Amygdala (tissue), 56 donors: ENCODE measurements at places on chromosomes 11 and 22.

DNA sequence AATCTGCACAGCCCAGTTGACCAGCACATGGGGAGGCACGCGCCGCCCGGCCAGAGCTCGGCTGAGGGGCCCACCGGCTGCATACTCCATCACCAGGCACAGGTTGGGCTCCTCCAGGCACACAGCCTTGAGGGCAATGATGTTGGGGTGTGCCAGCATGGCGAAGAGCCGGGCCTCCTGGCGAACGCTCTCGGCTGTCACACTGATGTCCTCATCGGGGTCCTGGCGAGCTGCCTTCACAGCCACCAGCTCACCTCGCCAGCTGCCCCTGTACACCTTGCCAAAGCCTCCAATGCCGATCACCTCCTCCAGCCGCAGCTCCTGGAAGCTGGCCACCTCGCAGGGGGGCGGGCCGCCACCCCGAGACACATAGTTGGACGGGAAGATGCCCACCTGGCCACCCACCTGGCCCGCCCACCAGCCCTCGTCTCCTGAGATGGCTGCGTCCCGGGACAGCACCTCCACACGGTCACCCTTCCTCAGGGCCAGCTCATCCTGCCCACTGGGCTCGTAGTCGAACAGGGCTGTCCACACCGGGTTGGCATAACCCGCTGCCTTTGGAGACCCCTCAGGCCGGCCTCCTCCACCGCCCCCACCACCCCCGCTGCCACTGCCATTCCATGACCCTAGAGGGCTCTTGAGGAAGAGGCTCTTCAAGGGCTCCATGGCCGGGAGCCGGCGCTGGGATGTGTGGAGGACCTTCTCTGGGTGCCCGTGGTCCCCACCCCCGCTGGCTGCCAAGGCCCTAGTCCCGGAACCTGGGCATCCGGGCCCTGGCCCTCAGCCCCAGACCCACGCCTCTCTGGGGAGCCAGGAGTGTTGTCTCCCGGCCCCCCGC is 711 bp downstream of the MAP3K11 start:
- no peak for DNase-seq

DNA sequence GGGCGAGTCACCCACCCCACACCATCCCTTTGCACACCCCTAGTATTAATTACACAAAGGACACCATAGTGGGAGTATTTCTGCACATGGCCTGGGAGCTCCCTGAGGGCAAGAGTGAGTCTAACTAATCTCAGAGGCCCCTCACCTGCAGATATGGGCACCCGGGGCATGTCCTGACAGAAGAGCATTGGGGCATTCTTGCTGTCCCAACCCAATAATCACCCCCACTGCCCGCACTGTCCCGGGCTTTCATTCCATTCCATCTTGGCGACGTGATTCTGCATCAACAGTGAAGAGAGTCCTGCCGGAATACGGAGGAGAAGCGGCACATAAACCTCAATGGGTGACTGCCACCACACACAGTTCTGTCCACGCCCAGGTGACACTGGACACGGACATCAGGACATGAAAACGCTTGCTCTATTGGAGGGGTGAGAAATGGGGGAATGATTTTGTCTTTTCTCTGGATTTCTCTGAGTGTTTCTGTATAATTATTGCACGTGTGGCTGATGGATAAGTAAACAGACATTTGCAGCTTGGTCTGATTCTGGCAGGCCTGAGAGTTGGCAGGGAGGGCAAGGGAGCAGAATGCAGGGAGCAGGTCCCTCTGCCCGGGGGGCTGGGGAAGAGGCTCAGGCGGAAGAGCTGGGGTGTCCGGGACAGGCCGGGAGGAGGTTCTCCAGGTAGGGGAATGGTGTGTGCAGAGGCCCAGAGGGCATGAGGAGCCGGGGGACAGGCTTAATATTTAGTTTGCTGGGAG is 38.2 kb downstream of the SCUBE1 start:
- DNase-seq = no peak

DNA sequence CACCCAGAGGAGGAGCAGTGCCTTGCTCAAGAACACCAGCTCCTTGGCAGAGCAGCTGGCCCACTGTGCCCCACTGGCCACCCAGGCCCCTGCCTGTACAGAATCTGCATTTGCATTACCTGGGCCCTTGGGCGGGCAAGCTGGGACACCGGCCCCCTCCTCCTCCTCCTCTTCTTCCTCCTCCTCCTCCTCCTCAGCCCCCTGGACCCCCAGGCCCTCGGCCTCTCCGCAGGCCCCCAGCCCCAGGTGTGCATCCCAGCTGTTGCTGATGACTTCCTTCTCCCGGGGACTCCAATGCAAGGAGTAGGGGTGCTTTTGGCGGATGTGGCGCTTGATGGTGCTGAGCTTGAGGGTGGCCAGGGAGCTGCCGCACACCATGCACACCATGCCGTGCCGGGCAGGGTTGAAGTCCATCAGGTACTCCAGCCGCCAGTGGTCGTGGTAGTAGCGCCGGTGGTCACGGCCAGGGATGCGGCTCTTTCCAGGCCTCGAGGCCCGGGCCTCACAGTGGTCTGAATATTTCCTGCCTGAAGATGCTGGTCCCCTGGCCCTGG is 2.8 kb downstream of the ZFTA start:
- DNase-seq = no peak

- no peak for DNase-seq
Measured at GRCh38 chr11:26219183-26220117, 112.5 kb upstream of the ANO3 start.

- DNase-seq = no peak
Measured at GRCh38 chr11:109729761-109730160, 307.8 kb downstream of the C11orf87 start.

- no peak for DNase-seq
Measured at GRCh38 chr22:37275622-37276021, 6.7 kb upstream of the CYTH4 start.

DNA sequence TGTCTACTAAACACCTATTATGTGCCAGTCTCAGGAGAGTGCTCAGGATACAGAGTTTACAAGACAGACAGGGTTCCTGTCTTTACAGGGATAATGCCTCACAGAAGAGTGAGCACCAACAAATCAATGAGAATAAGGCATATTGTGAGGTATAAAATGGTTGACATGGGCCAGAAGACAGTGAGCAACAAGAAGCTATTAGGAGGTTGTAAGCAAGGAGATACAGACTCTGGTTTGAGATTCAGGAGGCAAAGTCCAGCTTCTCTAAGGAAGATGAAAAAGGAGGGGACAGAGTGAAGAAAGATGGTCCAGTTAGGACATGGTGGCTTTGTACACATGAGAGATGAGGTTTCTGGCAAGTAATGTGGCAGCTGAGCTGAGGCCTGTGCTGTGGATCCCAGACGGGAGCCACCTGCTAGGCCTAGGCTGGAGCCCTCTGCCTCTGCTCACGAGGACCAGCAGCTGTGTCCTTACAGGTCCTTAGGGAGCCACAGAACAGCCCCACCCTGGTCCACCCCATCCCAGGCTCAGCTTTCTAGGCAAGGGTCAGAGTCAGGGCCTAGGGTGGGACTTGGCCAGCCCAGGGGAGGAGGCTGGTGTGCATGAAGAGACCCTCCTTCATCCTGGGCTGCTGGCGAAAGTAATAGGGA is 110.5 kb downstream of the ZNF280B start:
- DNase-seq = no peak

- no peak for DNase-seq
Measured at GRCh38 chr11:82701847-82702520, 31.7 kb downstream of the FAM181B start.

- no peak for DNase-seq
Measured at GRCh38 chr11:20458905-20459632, 71.6 kb downstream of the PRMT3 start.

- no peak for DNase-seq
Measured at GRCh38 chr11:2748061-2748813, 48.4 kb upstream of the KCNQ1OT1 start.

DNA sequence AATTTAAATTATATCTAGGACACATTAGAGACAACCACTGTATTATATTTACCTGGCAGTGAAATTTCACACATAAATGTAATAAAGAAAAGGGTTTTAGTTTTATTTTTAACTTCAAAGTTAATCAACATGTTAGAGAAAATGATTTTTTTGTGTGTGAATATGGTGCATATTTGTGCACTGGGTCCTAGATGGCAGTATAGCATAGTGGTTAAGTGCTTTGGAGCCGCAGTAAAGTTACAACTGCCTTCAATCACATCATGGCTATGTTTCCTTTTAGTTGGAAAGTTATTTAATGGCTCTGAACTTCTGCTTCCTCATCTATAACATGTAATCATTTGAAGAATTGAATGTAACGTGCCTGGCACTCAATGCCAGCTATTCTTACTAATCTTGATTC is 108.9 kb upstream of the DDI1 start:
- no peak for DNase-seq

GRCh38 chr11:119110439-119110838 is 3.3 kb downstream of the C2CD2L start:
- DNase-seq = no peak

GRCh38 chr11:79648766-79649520 is 208.1 kb upstream of the TENM4 start:
- no peak for DNase-seq

GRCh38 chr11:104918113-104918824 is 20.0 kb upstream of the CASP12 start:
- no peak for DNase-seq

- DNase-seq = no peak
Measured at GRCh38 chr11:8015753-8016239, 28.7 kb downstream of the EIF3F start.

DNA sequence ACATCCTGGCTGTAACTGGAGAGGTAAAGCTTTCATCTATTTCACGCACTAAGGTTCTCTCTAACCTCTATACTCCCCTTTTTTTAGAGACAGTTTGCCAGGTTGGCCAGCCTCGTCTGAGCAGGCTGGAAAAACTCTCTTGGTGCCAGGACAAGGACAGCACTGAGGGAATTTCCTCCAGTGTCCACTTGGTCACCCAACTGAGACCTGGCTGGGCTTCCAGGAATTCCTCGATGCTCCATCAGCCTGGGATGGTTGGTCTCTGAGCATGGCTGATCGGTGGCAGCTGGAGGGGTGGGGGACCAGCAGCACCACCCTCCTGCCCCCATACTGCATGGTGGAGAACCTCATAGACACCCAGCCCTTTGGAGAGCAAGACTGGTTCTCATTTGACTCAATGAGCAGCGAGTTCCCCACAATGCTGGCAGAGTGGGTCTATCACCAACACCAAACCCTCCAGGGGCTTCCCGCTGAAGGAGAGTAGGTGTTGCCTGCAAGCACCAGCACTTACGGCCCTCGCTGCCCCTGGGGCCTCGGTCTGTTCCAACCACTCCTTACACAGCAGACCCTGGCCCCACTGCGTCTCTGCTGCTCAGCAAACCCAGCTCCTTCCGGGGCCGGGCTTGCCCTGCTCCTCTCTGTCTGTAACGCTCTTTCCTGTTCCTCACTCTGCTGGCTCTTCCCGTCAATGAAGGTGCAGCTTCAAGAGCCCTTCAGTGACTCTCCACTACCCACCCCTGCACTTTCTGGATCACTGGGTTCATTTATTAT is 122.2 kb downstream of the ST3GAL4 start:
- DNase-seq = no peak

DNA sequence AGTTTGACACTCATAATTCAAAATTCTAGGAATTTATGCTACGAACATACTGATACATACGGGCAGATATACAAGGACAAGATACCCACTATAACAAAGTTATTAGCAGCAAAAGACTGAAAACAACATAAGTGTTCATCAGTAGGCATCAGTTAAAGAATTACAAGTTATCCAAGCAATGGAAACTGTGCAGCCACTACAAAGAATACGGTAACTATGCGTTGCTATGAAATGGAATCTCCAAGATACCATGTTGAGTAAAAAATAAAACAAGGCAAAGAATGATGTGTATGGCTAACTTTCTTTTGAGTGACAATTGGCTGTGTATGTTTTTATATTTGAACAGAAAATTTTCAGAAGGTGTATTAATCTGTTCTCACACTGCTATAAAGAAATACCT is 151.7 kb downstream of the ADAMTS15 start:
- no peak for DNase-seq

DNA sequence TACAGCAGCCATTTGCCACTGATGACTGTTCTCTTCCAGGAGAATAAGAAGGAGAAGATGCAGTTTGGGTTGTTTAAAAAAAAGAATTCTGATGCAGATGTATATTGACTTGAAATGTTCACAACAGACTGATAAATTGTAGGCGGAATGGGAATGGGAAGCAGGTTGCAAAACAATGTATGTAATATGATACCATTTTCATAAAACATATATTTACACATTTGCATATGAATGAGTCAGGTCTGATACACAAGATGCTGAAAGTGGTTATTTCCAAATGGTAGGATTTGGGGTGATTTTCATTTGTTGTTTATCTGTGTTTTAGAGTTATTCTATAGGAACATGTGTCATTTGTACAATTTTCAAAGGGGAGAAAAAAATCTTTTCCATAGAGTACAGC is 9.0 kb upstream of the RCN1 start:
- DNase-seq = no peak

DNA sequence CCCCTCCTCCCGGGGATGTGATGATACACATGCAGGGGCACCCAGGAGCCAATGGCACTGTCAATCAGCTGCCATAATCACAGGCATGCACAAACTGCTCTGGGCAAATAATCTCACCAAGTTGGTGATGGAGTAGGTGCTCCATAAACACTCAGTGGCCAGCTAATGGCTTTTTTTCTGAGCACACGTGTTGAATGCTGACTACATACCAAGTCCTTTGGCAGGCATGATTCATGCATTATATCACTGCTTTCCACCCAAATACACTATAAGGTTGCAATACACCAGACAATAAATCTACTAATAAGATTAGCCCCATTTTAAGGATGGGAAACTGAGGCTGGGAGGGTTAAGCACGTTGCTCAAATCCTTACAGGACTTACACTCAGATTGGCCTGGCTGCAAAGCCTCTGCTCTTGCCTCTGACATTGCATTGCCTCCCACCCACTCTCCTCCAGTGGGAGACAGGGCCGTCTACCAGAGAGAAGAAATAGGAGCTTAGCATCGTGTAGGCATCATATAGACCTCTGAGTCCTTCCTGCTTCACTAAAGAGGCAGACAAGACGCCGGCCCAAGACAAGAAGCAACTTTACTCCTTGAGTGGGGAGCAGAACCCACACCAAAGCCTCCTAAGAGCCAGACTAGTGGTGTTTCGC is 32.7 kb upstream of the ACCSL start:
- DNase-seq = no peak

GRCh38 chr11:2390725-2391151 is 9.8 kb upstream of the TSSC4 start:
- DNase-seq = no peak

GRCh38 chr11:40253166-40253565 is 1206.3 kb downstream of the LRRC4C start:
- no peak for DNase-seq

DNA sequence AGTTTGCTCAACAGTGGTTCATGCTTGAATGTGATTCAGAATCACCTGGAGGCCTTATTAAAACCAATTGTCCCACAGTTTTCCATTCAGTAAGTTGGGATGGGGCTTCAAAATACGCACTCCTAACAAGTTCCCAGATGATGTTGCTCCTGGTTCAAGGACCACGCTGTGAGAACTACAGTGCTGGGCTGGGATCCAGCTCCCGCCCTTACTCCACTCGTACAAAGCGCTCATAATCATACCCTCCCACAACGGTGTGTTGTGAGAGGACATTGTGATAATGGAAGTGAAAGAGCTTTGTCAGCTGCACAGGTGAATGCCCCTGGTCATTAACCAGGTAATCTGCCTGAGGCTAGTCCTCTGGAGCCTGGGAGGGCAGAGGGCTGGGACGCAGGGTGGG is 1.3 kb upstream of the CD82 start:
- DNase-seq = no peak

- no peak for DNase-seq
Measured at GRCh38 chr22:26527574-26528465, 15.5 kb upstream of the TFIP11 start.
